8988T (cell line): ENCODE measurements at places on chromosomes 5 and 9.

- no peak for DNase-seq
Measured at GRCh38 chr9:123225995-123226394, 42.4 kb downstream of the STRBP start.

DNA sequence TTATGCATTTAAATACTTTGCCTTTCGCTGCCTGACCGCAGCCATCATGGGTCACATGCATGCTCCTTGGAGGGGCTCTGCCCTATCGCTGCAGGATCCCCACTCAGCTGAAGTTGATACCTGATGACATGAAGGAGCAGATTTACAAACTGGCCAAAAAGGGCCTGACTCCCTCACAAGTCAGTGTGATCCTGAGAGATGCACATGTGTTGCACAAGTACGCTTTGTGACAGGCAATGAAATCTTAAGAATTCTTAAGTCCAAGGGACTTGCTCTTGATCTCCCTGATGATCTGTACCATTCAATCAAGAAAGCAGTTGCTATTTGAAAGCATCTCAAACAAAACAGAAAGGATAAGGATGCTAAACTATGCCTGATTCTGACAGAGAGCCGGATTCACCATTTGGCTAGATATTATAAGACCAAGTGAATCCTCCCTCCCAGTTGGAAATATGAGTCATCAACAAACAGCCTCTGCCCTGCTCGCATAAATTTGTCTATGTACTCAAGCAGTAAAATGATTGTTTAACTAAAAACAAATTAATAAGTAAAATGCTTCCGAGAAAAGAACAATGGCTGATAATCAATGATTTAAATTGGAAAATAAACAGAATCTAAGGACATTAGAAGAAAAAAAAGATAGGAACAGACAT lies 41.6 kb upstream of the PPP2CA start:
- DNase-seq: no peak

DNA sequence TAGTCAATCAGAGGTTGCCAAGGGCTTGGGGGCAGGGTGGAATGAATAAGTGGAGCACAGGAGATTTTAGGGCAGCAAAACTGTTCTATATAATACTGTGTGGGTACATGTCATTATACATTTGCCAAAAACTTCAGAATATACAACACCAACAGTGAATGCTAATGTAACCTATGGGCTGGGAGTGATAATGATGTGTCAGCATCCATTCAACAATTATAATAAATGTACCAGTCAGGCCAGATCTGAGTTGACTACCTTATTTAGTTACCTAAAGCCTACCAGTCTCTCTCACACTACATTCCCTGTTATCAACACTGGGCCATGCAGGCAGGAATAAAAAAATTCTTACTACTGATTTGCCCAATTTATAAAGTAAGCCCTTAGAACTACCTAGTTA lies 884.5 kb downstream of the TLE1 start:
- no peak for DNase-seq

DNA sequence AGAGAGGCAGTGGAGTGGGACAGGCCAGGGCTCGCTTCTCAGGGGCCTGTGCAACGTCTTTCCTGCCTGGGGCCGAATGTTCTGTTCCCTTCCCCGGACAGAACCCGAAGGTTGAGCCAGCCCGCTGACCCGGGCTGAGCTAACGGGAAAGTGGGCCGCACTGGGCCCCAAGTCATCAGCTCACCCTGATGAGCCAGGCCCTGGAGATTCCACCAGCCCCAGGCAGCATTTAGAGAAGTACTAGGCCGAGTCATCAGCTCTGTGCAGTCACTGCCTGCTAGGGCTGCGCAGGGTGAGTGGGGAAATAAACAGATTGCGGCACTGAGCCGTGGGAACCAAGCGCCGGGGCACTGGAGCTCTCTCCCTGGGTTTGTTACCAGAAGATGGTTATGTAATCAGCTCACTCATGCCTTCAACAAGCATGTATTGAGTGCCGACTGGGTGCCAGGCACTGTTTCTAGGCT lies 29.1 kb upstream of the DUSP1 start:
- no peak for DNase-seq

GRCh38 chr9:70315389-70315788 lies 56.6 kb downstream of the SMC5 start:
- no peak for DNase-seq

- DNase-seq: no peak
Measured at GRCh38 chr5:124747791-124748686, 1.6 kb upstream of the ZNF608 start.

DNA sequence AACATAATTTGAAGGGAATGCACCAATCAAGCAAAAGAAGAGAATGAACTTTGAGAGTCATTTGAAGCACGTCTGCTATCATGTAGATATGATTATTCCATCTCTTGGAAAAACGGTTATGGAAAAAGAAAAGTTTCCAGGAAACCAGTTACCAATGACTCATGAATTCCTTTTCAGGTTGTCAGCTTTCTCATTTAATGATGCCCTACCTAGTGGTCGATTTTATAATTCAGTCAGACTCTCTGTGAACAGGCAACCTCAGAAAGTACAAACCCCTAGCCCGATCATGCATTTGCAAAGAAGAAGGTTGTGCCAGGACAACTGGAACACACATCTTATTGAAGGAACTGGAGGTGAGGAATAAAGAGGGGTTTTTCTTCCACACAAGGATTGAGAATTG lies 355.1 kb upstream of the GRIA1 start:
- DNase-seq: no peak

DNA sequence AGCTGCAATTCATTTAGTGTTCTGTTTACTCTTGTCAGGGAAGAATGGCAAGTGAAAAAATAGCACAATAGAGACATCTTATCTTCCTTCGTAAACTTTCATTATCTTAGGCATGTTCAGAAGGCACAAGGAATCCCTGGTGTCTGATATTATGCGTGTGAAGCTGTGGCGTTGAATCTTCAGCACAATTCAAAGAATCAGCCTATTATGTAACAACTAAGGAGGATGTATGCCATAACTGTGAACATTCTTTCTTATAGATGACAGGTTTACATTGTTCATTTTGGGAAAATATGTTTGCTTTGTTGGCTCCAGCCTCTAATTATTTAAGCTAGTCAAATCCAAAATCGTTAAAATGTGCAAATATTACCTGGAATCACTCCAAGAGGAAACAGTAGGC lies 446.1 kb downstream of the ANXA1 start:
- no peak for DNase-seq

DNA sequence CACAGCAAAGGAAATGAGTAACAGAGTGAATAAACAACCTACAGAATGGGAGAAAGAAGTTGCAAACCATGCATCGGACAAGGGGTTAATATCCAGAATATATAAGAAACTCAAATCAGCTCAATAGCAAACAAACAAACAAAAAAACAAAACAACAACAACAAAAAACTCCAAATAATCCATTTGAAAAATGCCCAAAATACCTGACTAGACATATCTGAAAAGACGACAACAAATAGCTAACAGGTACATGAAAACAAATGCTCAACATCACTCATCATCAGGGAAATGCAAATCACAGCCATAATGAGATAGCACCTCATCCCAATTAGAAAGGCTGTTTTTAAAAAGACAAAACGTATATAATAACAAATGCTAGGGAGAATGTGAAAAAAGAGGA lies 111.2 kb downstream of the TRPM3 start:
- DNase-seq: no peak

GRCh38 chr5:1463326-1464095 lies 18.3 kb upstream of the SLC6A3 start:
- no peak for DNase-seq

- DNase-seq: no peak
Measured at GRCh38 chr5:158848634-158849033, 251.1 kb downstream of the EBF1 start.

DNA sequence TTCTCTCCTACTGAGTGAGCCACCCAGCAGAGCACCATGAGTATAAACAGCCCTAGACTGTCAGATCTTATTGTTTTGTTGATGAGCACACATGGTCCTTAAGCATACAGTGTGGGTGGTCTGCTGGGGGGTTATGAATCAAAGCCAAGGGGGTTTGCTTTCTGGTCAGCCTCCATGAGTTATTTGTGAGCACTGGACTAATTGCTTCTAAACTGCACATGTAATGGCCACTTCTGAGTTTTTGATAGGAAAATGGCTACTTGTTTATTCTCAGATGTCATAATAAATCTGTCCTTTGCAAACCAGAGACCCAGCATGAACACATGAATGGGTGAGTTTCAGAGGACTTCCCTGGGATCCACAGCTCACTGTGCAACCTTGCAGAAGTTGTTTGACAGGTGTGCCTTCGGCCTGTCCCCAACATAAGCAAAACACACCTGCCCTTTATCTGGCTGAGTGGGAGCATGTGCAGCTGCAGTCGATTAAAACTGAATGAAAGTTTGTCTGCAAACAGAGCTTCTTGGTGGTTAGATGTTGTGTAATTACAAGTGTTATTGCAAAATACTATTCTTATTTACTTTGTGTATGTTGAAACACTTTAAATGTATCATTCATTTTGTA lies 35.9 kb downstream of the MAMDC2 start:
- DNase-seq: no peak

- no peak for DNase-seq
Measured at GRCh38 chr5:146805081-146805480, 73.5 kb downstream of the PPP2R2B start.
